ENCODE measurements at places on chromosomes 12 and 14.

- no peak for DNase-seq
Measured at GRCh38 chr14:88095791-88096190, 90.9 kb downstream of the GPR65 start.

- DNase-seq: no peak
Measured at GRCh38 chr12:63415357-63415756, 252.9 kb downstream of the DPY19L2 start.

- no peak for DNase-seq
Measured at GRCh38 chr12:51890511-51891171, 2.7 kb downstream of the ANKRD33 start.

DNA sequence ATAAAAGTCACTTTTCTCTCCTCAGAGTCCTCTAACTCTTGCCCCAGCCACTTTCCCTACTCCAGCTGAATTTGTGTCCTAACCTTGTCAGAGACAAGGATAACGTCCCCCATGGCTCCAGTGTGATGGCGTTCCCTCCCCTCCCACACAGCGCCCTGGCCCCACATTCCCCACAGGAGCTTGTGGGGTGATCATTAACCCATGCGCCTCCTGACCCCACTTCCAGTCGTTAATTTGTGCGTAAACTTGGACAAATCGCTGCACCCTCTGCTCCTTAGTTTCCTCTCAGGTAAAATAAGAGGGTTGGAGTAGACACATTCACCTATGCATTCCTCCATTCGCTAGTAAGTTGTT is 22.9 kb upstream of the BCDIN3D start:
- DNase-seq: no peak

GRCh38 chr12:66011731-66012130 is 118.8 kb downstream of the LLPH start:
- peak; percentile 69 for DNase-seq

DNA sequence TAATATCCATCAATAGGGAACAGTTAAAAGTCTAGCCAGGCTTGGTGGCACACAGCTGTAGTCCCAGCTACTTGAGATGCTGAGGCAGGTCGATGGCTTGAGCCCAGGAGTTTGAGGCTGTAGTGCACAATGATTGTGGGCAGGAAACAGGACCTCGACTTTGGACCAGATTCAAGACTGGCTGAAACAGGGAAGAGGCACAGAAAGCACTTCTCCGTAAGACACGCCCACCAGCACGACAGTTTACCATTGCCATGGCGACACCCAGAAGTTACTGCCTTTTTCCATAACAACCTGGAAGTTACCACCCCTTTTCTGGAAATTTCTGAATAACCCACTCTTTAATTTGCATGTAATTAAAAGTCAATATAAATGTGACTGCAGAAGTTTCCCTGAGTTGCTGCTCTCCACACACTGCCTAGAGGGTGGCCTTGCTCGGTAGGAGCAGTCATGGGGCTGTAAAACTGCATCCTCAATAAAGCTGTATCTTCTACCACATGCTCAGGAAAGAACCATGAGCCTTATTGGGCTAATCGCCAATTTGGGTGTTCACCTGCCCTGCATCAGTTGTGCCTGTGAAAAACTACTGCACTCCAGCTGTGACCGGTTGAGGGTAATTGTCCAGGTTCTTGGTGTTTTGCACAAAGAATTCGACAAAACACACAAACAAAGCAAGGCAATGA is 4.6 kb upstream of the LRRC23 start:
- peak; percentile 86 for DNase-seq

DNA sequence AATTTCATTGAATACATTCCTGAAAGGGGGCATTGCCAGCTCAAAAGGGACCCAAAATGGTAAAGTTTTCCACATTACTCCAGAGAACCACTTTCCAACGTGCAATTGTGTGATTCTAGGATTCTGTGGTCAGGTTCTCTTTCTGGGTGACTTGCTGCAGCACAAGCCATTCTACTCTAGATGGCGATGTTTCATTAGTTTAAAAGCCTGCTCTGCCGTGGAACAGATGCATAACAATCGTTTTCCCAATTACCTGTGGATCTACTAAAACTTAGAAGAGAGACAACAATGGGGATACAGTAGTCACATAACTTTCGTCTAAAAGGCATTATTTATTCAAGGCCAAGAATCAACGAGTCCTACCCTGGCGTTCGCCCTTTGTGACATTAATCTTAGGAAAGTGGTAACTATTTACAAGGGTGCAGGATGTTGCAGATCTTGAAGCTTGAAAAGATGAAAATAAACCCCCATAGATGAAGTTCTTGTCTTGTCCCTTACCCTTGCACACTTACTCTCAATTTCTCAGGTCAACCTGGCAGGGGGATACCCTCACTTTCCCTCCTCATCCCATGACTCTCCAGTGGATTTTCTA is 400.9 kb downstream of the SNAPC1 start:
- DNase-seq: peak; percentile 40
